Right atrium auricular region (tissue), 2 donors: ENCODE measurements at places on chromosomes 12 and 14. TPM values are rescaled to one million over a fixed set of nuclear protein-coding genes. Genes with fewer than 3 reads are reported as not detected.

DNA sequence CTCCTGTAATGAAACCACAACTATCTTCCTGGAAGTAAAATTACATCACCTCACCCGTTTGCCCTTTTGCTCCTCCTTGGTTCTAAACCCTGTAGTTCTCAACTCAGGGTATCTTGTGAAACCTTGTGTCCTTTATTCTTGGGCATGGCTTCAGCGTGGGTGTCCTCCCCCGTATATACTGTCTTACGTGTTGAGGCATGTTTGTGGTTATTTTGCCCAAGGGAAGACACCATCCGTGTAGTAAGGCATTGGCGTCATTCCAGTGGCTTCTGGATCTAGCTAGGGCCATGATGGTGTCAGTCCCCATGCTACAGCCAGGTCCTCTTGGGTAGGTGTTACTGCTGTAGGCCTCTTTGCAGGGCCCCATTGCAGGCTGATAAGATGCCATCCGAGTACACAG lies 115.4 kb downstream of the ZFP36L1 start:
- no peak for DNase-seq
- H3K4me1 ChIP-seq, result peaks cover 27% of the 10 kb centered on the region
- H3K27me3 ChIP-seq, result no peaks in the 10 kb centered on the region

- H3K27ac ChIP-seq, result no peak overlapping the region
- H3K27me3 ChIP-seq, result no peaks in the 10 kb centered on the region
- no peaks in the 10 kb centered on the region for H3K36me3 ChIP-seq
These were observed 106.5 kb downstream of the PLCZ1 start for GRCh38 chr12:18631339-18631738.

DNA sequence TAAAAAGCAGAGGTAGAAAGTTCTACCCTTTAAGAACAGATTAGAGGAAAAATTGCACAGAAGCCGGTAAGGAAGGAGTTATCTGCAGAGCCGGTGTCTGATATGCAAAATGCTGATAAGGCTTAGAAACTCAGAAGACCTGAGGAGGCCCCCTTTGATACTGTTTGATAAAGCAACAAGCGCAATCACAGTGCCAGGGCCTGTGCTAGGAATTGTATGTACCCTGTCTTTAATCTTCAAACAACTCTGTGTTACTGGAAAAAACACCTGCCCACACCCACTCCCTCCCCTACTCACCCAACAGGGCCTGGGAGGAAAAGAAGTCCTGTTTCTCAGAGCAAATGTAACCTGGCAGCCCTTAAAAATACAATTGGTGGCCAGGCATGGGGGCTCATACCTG lies 112.7 kb upstream of the FUT8 start:
- no peak overlapping the region for H3K4me3 ChIP-seq
- H3K36me3 ChIP-seq, result no peaks in the 10 kb centered on the region
- no peak overlapping the region for H3K27ac ChIP-seq
- no peaks in the 10 kb centered on the region for H3K4me1 ChIP-seq

DNA sequence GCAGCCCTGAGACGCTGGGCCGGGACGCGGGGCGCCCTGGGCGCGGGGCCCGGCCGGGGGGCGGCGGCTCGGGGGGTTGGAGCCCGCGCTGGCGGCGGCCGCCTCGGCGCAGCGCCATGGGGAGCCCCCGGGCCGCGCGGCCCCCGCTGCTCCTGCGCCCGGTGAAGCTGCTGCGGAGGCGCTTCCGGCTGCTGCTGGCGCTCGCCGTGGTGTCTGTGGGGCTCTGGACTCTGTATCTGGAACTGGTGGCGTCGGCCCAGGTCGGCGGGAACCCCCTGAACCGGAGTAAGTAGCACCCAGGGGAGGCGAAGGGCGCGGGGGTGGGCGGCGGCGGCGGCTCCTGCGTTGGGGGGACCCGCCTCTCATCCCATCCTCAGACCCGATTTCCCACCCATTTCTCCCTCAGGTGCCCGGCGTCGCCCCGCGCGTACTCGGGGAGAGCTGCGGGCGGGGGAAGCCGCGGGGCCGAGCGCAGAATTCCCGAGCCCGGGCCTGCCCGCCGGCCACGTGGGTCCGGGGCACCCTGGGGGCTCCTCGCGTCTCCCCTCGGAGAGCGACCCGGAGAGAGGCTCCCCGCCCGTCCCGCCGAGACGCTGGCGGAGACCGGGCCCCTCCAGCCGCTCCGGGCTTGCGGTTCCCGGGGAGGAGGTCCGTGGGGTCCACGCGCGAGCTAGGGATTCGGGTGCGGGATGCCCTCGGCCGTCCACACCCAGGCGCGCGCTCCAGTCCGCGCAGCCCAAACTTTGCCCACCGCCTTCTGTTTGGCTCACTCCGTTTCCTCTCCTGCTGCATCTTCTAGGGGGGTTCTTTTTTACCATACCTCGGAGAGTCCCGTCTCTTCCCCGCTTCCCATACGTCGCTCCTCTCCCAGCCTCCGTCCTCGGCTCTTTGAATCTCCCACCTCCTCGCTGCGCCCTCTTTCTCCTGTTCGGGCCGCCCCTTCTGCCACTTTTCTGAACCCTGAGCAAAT lies 807 bp downstream of the B4GALNT3 start:
- DNase-seq, result no peak
- peak overlapping the region; percentile 68 for H3K4me3 ChIP-seq
- H3K36me3 ChIP-seq, result no peaks in the 10 kb centered on the region
- peaks cover 3% of the 10 kb centered on the region for H3K27me3 ChIP-seq
- peak overlapping the region; percentile 86 for H3K27ac ChIP-seq
- H3K4me1 ChIP-seq, result peaks cover 33% of the 10 kb centered on the region

- H3K36me3 ChIP-seq, result peaks cover 2% of the 10 kb centered on the region
- peaks cover 10% of the 10 kb centered on the region for H3K4me1 ChIP-seq
- DNase-seq, result no peak
These were observed 180.0 kb downstream of the ESR2 start for GRCh38 chr14:64114166-64114565.

DNA sequence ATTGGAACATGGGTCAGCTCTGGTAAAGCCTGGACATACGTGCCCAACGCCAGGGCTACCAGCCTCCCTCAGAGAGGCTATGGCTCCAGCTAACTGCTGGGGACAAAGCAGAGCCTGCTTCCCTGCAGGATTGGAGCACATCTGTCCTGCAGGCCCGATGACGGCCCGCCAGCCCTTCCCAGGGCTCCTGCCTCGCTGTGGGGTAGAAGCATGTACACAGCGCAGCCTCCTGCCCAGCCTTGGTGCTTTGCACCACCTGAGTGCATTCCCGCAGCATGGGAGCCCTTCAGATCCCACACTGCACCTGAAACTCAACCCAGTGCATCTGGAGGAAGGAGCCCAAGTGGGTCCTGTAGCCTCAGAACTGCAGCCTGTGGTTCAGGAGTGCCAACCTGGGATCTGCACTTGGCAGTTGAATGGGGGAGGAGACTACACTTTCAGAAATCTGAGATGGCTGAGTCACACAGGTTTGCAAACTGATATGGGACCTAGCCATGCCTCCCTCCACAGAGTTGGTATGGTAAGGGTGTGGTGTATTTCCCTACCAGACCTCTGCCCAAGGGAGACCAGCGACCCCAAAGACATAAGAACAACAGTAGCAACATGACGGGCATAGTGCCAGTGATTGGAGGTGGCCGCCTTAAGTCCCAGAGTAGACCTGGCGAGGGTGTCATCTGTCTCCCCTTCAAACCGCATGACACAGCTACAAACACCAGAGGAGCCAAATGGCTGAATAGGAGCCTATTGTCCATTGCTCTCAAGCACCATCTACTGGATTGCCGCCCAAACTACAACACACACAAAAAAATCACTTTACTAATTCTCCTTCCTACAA lies 273.9 kb upstream of the MIS18BP1 start:
- no peak overlapping the region for H3K27ac ChIP-seq
- no peaks in the 10 kb centered on the region for H3K4me1 ChIP-seq
- no peak for DNase-seq
- H3K4me3 ChIP-seq, result no peak overlapping the region

GRCh38 chr14:59214702-59215302 lies 26.3 kb downstream of the DAAM1 start:
- H3K36me3 ChIP-seq, result no peaks in the 10 kb centered on the region
- H3K27me3 ChIP-seq, result no peaks in the 10 kb centered on the region
- DNase-seq, result no peak
- peaks cover 74% of the 10 kb centered on the region for H3K4me1 ChIP-seq
- H3K27ac ChIP-seq, result peak overlapping the region; percentile 61
- no peak overlapping the region for H3K4me3 ChIP-seq

- peak; percentile 78 for DNase-seq
- H3K36me3 ChIP-seq, result peaks cover 24% of the 10 kb centered on the region
- no peaks in the 10 kb centered on the region for H3K4me1 ChIP-seq
These were observed 23.8 kb downstream of the VPS37B start for GRCh38 chr12:122871851-122872780.

- H3K27me3 ChIP-seq, result no peaks in the 10 kb centered on the region
- H3K36me3 ChIP-seq, result no peaks in the 10 kb centered on the region
- DNase-seq, result no peak
- H3K4me3 ChIP-seq, result no peak overlapping the region
These were observed 27.5 kb downstream of the HVCN1 start for GRCh38 chr12:110661337-110661972.

GRCh38 chr14:103763730-103764488 lies 48.3 kb downstream of the ZFYVE21 start:
- H3K27me3 ChIP-seq, result no peaks in the 10 kb centered on the region
- DNase-seq, result no peak
- no peak overlapping the region for H3K4me3 ChIP-seq
- peaks cover 18% of the 10 kb centered on the region for H3K36me3 ChIP-seq

GRCh38 chr12:92634202-92634601 lies 68.6 kb upstream of the PLEKHG7 start:
- DNase-seq, result no peak
- H3K4me3 ChIP-seq, result no peak overlapping the region

- DNase-seq, result no peak
- H3K4me3 ChIP-seq, result no peak overlapping the region
- H3K27ac ChIP-seq, result no peak overlapping the region
These were observed 1.5 kb upstream of the NTS start for GRCh38 chr12:85872497-85873091.

DNA sequence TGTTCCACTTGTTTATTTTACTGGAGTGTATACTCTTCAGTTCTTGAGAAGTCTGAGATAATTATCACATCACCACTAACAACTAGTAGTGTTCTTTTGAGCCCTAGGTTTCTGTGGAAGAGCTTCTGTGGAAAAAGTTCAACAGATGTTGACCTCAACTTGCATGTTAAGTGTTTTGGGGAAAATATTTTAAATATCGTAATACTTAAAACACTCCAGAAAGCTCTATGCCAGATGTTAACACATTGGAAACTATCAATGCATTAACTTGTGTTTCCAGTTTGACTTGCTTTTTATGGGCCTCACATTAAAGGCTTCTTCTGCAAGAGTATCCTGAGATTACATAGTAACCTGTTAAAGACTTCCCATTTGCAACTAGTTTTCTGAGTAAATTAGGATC lies 173.1 kb downstream of the DUSP6 start:
- no peaks in the 10 kb centered on the region for H3K27me3 ChIP-seq
- peaks cover 14% of the 10 kb centered on the region for H3K4me1 ChIP-seq
- no peaks in the 10 kb centered on the region for H3K36me3 ChIP-seq
- DNase-seq, result no peak
- no peak overlapping the region for H3K4me3 ChIP-seq
- no peak overlapping the region for H3K27ac ChIP-seq

DNA sequence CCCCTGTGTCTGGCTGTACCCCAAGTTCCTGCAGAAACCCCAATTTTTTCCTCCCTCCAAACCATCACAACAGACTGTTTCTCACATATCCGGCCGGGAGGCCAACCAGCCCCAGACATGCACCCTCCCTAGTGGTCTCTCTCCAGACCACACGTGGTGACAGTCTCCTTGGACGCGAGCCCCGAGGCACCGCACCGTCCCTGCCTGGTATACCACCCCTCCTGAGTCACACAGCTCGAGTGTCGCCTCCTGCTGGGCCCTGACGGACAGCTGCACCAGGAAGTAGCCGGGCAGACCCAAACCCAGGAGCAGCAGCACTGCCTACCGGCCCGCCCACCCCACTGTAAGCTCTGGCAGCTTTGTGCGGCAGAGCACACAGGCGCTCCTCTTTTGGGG lies 97.4 kb downstream of the RFLNA start:
- DNase-seq, result peak; percentile 87
- peaks cover 11% of the 10 kb centered on the region for H3K36me3 ChIP-seq
- peaks cover 99% of the 10 kb centered on the region for H3K4me1 ChIP-seq
- H3K4me3 ChIP-seq, result no peak overlapping the region

- DNase-seq, result no peak
- H3K4me1 ChIP-seq, result no peaks in the 10 kb centered on the region
- H3K27me3 ChIP-seq, result no peaks in the 10 kb centered on the region
- peak overlapping the region; percentile 79 for H3K4me3 ChIP-seq
- H3K27ac ChIP-seq, result peak overlapping the region; percentile 91
These were observed 900 bp downstream of the C2CD5 start for GRCh38 chr12:22543246-22544037.

DNA sequence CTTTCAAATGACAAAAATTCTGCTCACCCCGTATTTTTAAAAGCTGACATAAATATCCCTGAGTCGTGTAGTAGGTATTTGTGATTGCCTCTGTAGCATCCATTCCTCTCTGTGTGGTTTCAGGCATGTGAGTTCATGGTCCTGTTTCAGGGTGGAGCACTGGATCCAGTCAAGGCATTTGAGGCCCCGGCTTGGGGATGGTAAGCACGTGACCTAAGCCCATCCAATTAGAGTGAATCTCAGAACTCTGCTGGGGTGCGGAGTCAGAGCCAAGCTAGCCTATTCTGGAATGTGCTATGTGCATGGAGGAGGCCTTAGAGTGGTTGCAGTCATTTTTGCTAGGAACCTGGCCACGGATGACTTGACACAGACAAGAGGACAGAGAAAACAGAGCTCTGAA lies 4.3 kb upstream of the CSRP2 start:
- DNase-seq, result no peak
- no peaks in the 10 kb centered on the region for H3K36me3 ChIP-seq
- H3K4me1 ChIP-seq, result peaks cover 14% of the 10 kb centered on the region
- no peak overlapping the region for H3K4me3 ChIP-seq

DNA sequence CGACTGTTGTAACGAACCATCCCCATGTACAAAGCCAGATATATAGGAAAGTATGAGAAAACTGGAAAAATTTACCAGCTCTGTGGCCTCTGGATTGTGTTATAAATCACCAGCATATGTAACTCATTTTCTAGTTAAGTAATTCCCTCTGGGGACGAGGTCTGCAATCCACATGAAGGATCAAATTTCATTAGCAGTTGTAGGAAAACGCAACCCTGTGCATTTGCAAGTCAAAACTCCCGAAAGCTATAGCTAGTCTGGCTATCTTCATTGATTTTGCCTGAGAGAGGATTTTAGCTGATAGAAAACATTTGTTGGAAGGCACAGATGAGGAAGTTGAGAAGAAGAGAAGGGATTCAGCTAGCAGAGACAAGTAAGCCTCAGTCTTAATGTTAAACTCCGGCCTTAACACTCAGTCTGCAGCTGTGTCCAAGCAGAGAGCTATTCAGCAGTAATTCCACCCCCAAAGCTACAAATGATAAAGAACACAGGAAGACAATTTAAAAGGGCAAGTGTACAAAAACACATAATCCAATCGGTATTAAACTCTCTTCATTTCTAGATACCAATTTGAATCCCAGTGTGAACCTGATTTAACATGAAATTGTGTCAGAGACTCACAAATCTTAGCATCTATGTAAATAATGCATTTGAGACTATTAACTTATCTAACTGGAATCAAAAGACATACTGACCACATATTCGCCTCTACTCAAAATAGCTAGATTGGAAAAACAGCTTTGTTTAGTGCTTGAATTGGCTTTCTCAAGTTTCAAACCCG lies 54.2 kb upstream of the CERS5 start:
- no peaks in the 10 kb centered on the region for H3K4me1 ChIP-seq
- H3K27ac ChIP-seq, result peak overlapping the region; percentile 64
- no peak for DNase-seq
- peak overlapping the region; percentile 39 for H3K4me3 ChIP-seq

- DNase-seq, result no peak
- H3K4me1 ChIP-seq, result no peaks in the 10 kb centered on the region
- no peak overlapping the region for H3K27ac ChIP-seq
- no peaks in the 10 kb centered on the region for H3K36me3 ChIP-seq
These were observed 8.8 kb downstream of the RASSF3 start for GRCh38 chr12:64618953-64619590.

RGS6 gene
- total RNA-seq, result 13.1 TPM

DEPDC4 gene
- total RNA-seq, result not detected

ZFHX2 gene
- 0.59 TPM for total RNA-seq

EIF2B2 gene
- 35.3 TPM for total RNA-seq

NUAK1 gene
- 16.9 TPM for total RNA-seq

TAS2R8 gene
- not detected for total RNA-seq
